ENCODE measurements at places on chromosomes 16 and 17. TPM values are rescaled to one million over a fixed set of nuclear protein-coding genes. Genes with fewer than 3 reads are reported as not detected.

DNA sequence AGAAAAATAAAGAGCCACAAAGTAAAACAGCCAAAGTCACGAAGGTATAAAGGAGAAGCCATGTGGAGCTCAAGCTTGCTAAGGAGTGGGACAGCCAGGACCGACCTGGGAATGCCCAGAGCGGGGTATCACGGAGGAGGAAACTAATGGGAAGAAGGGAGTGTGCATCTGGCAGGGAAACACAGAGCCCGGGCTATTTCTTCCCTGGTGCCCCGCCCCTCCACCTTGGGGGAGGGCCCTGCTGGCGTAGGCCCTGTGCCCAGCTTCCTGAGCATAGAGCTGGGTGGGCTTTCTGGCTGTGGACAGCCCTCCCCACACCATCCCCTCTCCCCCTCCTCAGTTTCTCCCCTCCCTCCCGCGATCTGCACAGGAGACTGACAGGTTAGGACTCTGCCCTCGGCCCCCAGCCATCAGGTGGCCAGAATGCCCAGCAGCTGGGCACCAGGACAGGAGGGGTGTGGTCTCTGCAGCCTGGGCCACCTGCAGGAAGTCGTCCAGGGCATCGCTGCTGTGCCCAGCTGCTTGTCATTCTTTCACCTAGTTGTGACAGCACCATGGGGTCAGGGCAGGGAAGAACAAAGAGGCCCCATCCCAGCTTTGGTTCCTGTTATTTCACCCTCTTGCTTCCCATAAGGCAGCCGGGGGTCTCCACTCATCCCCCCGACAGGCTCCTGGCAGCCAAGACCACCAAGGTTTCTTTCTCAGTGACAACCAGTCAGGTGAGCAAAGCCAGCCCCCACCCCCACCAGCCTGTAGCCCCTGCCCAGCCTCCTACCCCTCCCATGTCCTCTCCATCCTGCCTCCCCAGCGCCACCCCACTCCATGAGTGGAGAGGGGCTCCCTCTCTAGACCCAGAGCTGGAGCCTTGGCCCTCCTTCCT is 7.1 kb upstream of the DCAF7 start:
- DNase-seq, result peak; percentile 56

- DNase-seq, result peak; percentile 78
Observed at GRCh38 chr17:67993153-67993997, 2.9 kb downstream of the C17orf58 start.

DNA sequence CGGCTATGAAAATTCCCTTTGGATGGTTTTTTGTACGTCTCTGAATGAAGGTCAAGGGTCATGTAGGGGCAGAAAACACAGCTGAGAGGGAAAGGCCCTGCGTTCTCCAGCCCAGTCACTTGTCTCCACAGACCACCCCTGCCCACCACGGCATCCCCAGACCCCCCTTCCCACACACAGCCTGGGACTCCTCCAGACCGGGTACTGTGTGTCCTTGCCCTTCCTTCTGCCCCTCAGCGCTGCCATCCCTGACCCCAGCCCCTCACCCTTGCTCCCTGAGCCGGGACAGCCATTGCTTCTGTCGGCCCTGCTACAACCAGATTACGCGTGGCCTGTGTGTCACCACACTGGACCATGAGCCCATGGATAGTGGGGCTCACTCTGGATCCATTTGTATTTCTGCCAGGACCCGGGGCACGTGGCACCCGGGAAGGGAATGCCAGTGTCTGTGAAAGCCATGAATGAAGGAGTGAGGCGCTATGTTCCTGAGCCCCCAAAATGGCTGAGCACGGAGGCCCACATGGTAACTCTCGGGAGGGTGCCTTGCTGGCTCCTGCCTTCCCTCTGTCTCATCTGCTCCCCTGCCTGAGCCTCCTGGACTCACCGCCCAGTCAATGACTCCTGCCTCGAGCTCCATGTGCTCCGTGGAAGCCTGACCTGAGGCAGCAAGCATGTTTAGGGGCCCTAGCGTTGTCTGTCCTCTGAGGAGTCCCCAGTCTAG is 139.1 kb upstream of the FOXF1 start:
- no peak for DNase-seq

DNA sequence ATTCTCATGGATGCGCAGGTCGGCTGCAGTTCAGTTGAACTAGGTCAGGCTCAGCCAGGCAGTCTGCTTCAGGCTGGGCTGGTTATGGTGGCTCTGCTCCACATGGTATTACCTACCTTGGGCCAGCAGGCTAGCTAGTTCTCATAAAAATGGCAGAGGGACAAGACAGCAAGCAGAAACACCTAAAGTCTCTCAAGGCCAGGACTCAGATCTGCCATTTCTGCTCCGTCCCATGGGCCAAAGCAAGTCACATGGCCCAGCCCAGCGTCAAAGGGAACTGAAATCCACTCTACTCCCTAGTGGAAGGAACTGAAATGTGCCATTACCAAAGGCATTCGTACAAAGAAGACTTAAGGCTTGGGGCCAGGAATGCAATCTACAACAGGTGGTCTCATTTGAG is 160.0 kb downstream of the TMEM132E start:
- DNase-seq, result no peak

DNA sequence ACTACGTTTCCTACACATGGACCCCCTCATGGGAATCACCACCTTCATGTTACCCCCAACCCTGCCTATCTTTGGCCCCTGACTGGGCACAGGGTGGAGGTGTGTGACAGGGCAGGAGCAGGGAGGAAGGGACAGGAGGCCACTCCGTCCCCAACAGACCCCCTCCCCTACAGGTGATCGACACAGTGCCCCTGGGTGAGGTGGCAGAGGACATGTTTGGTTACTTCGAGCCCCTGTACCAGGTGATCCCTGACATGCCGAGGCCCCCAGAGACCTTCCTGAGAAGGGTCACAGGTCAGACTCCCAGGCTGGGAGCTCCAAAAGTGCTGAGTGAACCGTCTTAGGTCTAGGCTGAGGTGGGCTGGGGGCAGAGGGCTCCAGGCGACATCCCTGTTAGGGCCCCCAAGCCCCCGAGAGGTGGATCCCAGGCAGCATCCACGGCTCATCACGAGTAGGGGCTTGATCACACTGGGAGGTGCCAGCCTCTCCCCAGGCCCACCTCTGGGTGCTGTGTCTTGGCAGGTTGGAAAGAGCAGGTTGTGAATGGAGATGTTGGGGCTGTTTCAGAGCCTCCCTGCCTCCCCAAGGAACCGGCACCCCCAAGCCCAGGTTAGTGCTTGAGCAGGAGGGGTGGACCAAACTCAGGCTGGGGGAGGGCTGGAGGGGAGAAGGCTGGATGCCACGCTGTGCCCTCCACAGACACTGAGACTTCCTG is 1.5 kb downstream of the ACBD4 start:
- no peak for DNase-seq

DNA sequence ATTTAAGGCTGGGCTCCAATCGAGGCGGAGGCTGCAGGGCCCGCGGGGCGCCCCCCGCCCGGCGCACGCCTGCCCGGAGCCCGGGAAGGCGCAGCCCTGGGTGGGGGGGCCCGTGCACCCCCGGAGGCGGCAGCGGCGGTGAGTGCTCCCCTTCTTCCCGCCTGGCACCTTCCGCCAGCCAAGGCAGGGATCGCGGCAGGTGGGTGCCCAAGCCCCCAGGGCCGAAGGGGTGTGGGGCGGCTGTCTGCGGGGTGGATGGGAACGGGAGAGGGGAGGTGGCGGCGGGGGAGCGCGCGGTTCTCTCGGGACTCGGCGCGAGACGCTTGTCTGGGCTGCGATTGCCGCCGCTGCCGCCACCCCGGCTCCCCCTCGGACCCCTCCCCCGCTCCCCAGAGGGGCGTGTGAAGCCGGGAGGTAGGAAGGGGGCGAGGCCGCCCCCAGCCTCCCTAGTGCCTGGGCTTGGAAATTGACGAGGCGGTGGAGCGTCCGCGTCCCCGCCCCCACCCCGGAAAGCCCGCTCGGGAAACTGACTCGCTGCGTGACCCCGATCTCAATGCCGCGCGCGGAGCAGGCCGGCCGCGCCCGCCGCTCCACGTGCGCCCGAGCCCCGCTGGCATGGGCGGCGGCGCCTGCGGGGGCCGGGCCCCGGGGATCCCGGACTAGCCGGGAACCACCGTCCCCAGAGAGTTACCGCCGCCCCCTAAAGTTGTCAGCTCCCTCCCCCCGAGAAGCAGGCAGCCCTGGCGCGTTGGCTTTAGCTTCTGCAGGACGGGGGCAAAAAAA is 231.5 kb downstream of the MRTFB start:
- peak; percentile 29 for DNase-seq

DNA sequence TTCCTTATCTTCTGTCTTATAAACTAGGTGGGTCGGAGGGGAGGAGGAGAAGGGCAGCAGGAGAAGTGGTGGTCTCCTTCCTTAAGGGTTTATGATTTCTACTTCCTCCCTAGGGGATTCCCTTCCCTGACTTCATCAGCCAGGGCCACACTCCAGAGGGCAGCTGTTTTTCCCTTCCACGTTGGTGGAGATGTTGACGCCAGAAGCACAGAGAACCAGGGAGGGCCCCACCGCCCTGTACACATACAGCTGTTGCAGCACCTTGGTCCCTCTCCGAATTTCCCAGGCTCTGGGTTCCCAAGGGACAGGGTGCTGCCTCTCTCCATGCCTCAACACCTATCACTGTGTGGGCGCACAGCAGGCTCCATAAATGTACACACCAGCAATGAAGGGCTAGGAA is 5.6 kb upstream of the SLC6A4 start:
- DNase-seq, result no peak

GRCh38 chr17:64420143-64420670 is 28.7 kb upstream of the MILR1 start:
- no peak for DNase-seq

- no peak for DNase-seq
Observed at GRCh38 chr17:42171831-42172230, 9.1 kb downstream of the KCNH4 start.

- no peak for DNase-seq
Observed at GRCh38 chr17:34670618-34671017, 91.2 kb downstream of the TMEM132E start.

DNA sequence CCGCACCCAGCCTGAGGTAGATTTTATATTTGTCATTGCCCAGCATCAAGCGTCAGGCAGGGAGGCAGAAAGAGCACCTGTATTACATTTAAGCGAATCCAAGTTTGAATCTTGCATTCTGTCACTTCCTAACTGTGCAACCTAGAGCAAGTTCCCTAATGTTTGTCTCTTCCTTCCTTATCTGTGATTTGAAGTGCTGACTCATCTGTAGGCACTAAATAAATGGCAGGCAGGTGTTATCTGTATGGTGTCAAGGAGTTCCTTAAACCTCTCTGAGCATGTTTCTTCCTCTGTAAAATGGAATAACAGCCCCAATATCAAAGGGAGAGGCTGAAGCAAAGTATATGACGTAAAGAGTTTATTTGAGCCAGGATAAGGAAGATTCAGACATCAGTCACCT is 24.3 kb downstream of the GP2 start:
- no peak for DNase-seq

DNA sequence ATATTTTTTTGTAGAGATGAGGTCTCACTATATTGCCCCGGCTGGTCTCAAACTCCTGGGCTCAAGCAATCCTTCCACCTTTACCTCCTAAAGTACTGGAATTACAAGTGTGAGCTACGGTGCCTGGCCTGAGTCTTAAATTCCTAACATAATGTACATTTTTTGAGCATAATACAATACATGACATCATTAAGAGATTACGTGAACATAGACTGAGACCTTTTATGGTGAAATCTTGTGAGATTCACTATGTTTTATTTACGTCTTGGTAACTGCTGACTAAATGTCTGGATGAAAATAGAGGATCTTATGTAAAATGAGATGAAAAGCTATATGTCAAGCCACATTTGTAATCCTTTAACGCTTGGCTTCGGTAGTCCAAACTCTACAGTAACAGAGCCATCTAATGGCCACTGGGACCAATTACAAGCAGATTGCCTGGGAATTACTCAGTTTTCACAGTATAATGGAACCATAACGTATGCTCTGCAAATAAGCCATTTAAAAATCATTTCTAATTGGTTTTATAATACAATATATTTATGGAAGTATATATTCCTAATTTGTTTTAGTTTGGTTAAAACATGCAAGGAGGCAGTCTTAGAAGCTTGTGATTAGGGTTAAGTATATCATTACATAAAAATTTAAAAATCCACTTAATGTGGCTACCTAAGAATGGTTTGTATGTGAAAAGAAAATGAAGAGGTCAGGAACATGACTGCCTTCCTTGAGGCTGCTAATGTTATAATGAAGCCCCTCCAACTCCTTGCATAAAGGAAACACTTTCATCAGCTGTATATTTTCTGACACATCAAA is 8.1 kb upstream of the EFCAB13 start:
- no peak for DNase-seq

The CASKIN1 gene
- 0.11 TPM for total RNA-seq

The GAST gene
- total RNA-seq, result not detected

The RNF43 gene
- total RNA-seq, result 37.3 TPM

The CDH5 gene
- 9.9 TPM for total RNA-seq

The CDT1 gene
- total RNA-seq, result 6.8 TPM

The KLHL10 gene
- not detected for total RNA-seq

The GID4 gene
- total RNA-seq, result 4.7 TPM

The FAM20A gene
- total RNA-seq, result 2.3 TPM

The C17orf50 gene
- not detected for total RNA-seq

The TVP23A gene
- total RNA-seq, result not detected
